ENCODE measurements at places on chromosomes 4 and X.

- DNase-seq: no peak
These were observed 1522.8 kb upstream of the PABPC4L start for GRCh38 chr4:135724421-135724820.

GRCh38 chrX:302975-303374 is 15.6 kb downstream of the GTPBP6 start:
- DNase-seq: no peak

GRCh38 chrX:66680451-66680850 is 41.6 kb upstream of the EDA2R start:
- DNase-seq: no peak

DNA sequence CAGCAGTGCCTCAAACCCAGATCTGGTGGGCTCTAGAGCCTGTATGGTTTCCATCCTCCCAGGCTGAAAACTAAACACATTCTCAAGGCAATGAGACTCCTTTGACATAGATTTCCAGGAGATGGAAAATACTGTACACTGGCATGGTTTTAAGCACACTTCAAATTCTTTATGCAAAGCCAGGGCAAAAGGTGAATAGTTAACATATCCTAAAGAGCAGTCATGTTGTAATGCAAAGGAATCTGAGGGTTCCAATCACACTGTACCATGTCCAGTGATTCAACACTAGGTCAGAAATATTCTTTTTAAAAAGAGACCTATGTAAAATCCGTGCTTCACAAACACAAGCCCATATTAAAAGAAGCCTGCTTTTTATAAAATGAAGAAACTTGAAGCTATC is 195.3 kb downstream of the QDPR start:
- no peak for DNase-seq

DNA sequence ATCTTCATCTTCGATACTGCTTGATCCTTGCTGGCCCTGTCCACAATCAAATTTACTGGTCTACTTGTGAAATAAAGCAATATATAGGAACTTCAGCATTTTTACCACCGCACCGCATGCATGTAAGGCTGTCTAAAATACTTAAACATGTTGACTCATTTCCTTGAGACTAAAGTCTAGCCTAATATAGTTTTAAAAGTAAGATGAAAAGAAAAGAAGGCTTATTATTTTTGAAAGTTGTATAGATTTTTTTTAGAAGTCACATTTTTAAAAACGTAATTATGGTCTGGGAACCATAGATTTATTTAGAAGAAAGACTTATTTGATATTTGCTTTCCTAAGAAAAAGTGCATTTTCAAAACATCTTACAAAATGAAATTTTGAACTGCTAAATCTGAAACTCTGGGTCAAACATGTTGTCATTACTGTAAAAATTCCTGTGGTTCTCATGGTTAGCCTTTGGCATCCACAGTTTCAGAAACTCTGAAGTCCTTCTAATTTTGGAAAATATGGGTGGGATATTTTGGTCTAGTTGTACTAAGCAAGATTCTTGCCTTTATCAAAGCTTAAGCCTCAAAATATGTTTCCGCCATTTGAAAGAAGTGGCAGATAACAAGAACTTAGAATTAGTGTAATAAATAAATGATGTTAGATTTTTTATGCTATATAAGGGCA is 423.5 kb upstream of the CTSO start:
- no peak for DNase-seq

All from NCI-H1092 treated with DMSO at 0.1 percent for 48 hours (cell line).